ENCODE measurements at places on chromosomes 16 and 17.

DNA sequence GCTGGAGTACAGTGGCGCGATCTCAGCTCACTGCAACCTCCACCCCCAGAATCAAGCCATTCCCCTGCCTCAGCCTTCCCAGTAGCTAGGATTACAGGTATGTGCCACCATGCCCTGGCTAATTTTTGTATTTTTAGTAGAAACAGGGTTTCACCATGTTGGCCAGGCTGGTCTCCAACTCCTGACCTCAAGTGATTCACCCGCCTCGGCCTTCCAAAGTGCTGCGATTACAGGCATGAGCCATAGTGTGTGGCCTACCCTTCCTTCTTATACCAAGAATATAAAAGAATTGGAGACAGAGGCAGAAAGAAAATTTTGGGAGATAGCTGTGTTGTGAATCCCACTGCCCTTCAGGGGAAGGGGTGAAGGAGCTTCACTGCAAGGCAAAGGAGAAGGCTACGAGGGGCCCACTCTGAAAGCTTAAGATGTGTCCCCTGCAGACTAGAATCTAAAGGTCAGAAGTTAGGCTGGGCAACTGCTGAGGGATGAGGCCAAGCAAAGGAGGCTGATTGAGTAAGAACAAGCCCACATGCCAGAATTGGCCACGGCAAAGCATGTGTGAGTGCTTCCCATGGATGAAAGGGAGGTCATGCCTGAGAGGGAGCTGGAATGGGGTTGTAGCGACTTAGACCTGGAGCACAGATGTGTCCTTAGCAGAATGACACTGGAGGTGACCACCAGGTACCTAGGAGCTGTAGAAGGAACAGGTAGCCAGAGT lies 8.4 kb upstream of the CRYBA1 start:
- no peak for DNase-seq

DNA sequence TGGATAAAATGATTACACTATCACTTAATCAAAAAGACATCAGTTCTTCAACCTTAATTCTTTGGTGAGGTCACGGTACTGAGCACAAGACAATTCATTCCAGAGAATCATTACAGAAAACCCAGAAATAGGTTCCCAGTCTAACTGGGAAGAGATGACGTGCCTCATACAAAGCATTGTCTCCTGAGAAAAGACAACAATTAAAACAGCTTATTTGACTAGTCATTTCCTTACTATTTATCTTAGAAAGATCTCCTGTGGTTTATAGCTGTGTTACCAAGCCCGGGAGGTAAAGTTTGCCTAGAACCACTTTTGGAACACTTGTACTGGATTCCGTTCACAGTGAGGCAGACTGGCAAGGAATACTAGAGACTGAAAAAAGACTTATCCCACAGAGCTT lies 5.1 kb downstream of the PHF12 start:
- no peak for DNase-seq

DNA sequence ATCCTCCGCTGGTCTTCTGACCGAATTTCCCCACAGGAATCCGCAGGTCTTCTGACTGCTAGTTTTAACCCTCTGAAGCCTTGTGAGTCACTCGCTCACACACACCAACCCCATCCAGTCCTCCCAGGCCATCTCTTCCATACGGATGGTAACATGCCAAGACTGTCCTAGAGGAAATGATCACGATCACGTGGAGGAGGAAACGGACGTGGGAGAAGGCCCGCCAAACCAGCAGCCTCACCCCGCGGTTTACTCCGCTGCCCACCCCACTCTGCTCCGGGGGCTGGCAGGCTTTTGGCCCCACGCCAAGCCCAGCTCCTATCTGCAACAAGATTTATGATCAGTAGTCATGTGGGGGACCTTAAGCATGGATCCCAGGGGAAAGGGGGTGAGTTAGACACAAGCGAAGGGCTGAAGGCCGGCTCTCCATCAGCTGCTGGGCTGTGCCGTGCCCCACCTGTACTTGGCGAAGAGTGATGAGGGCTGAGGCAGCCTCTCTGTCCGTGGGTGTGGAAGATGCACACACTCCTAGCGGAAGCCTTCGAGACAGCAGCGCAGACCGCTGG lies 1.5 kb upstream of the FAAP100 start:
- DNase-seq: no peak

DNA sequence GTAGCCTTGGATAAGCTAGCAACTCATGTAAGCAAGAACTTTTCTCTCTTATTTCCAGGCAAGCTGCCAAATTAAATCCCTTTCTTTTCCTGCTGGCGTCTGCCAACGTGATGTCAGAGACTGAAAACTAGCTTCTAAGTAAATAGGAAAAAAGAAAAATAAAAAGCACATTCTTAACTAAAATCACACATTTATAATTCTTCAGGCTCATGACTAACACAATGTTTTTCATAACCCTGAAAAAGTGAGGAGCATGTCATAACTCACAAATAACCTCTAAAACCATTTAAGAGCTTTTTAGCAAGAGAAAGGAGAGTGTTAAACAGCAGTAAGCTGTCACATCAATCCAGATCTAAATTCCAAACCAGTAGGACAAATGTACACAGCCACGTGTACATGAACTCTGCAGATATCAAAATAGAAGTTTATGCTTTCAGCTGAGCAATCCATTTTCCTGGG lies 110.0 kb downstream of the N4BP1 start:
- DNase-seq: no peak

GRCh38 chr16:89700649-89701424 lies 668 bp downstream of the SPATA2L start:
- no peak for DNase-seq

- no peak for DNase-seq
Measured at GRCh38 chr16:65377195-65377594, 255.3 kb upstream of the CDH11 start.

GRCh38 chr17:64938925-64939474 lies 19.7 kb upstream of the LRRC37A3 start:
- DNase-seq: no peak

GRCh38 chr16:89722392-89723278 lies 1.3 kb downstream of the ZNF276 start:
- no peak for DNase-seq

Measured in NCI-H748 treated with DMSO at 0.1 percent for 48 hours (cell line).